ENCODE measurements at places on chromosomes 2 and 18.

GRCh38 chr2:1876352-1876751 is 132.0 kb upstream of the PXDN start:
- DNase-seq = no peak

- peak; percentile 86 for DNase-seq
Measured at GRCh38 chr2:102514061-102514785, 41.2 kb downstream of the SLC9A4 start.

DNA sequence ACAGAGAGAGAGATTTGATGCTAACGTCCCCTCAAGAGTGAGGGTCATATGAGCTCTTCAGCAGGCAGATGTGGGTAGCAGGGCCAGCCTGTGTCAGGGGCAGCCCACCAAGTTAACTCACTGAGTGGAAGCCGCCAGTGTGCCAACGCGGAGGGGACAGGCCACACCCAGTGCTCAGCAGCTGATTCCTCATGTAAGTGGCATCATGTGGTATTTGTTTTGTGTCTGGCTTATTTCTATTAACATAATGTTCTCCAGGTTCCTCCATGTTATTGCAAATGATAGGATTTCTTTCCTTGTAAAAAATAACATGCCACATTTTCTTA is 4.0 kb downstream of the IMP4 start:
- DNase-seq = no peak

DNA sequence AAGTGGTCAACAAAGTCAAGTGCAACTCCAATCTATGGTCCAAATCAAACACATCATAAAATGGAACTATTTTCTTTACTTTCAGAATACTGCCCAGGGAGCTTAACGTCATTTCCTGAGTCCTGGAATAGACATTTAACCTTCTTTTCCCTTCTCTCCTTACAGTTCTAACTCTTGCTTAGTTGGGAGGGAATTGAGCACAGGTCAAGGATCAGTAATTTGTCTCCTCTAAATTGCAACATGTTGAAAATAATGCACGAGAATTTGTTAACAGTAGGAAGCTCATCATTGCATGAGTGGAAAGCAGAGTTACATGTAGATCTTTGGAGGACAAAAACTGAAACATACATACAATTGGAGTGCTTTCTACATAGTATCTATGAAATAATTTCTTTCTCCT is 87.7 kb downstream of the MEP1B start:
- DNase-seq = no peak

DNA sequence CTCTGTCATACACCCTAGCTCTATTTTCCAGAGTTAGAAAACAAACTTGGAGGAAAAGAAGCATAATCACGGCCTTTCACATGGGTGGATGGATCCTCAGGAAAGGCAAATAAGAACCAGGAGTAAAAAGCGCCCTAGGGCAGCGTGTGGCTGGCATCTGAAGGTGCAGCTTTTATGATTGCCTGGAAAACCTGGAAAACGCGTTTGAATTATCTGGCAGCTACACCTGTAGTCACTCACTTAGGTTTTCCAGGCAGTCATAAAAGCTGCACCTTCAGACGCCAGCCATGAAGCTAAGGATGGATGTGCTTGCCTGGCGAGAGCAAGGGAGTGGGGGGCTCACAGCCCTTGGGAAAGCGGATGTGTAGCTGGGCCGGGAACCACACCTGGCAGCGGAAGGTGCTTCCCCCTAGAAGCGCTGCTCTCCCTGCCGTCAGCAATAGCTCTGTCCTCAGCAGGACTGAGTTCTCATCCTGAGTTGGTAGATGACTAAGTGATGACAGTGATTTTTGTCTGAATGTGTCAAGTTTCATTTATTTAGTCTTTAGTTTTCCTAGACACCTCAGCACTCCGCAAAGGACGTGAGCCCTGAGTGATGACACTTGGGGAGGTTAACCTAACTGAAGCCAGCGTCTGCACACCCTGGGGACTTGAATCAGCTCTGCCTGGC is 82.0 kb downstream of the DCDC2C start:
- peak; percentile 75 for DNase-seq

- DNase-seq = no peak
Measured at GRCh38 chr2:98404556-98405250, 40.0 kb upstream of the INPP4A start.

GRCh38 chr2:105809097-105809473 is 64.4 kb downstream of the NCK2 start:
- DNase-seq = no peak

DNA sequence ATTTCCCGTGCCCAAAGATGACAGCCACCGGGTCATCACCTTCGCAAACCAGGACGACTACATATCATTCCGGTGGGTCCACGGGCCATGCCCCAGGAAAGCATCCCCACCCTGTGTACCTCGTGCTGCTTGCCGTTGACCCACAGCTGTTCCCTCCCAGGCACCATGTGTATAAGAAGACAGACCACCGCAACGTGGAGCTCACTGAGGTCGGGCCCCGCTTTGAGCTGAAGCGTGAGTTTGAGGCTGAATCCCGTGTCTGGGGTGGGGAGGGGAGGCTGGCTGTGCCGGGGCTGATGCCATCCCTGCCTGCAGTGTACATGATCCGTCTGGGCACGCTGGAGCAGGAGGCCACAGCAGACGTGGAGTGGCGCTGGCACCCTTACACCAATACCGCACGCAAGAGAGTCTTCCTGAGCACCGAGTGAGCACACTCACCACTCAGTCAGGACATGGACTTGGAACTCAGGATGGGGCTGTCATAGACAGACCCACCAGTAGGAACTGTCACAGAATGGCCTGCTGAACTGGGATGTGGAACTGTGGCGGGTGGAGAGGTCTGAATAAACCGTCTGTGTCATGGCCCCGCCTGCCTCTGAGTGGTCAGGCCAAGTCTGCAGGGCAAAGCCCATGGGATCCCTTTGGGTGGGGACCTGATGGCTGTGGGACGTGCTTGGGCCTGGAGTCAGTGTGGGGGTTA is 3.5 kb downstream of the IMP4 start:
- DNase-seq = no peak

GRCh38 chr2:127659408-127660290 is 13.7 kb downstream of the GPR17 start:
- DNase-seq = no peak

DNA sequence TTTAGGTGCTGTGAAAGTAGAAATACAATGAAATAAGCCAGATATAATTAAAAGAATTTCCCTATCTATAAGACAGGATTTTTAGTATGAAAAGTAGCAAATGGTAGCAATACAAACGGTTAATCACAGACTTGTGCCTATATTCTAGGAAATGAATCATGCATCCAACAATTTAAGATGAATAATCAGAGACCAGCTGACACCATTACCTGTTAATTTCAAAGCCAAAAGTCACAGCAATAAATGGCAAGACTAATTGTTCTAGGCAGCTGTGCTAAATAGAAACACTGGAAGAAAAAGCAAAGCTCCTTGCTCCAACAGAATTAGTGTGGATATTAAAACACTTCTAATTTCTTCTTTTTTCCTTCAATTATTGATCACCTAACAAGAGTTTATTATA is 35.1 kb upstream of the MPP4 start:
- DNase-seq = no peak

GRCh38 chr2:179952658-179953057 is 54.4 kb downstream of the CWC22 start:
- DNase-seq = no peak

- DNase-seq = peak; percentile 59
Measured at GRCh38 chr2:152585830-152586484, 131.3 kb downstream of the PRPF40A start.

- DNase-seq = peak; percentile 46
Measured at GRCh38 chr2:106839849-106840595, 45.9 kb downstream of the ST6GAL2 start.

DNA sequence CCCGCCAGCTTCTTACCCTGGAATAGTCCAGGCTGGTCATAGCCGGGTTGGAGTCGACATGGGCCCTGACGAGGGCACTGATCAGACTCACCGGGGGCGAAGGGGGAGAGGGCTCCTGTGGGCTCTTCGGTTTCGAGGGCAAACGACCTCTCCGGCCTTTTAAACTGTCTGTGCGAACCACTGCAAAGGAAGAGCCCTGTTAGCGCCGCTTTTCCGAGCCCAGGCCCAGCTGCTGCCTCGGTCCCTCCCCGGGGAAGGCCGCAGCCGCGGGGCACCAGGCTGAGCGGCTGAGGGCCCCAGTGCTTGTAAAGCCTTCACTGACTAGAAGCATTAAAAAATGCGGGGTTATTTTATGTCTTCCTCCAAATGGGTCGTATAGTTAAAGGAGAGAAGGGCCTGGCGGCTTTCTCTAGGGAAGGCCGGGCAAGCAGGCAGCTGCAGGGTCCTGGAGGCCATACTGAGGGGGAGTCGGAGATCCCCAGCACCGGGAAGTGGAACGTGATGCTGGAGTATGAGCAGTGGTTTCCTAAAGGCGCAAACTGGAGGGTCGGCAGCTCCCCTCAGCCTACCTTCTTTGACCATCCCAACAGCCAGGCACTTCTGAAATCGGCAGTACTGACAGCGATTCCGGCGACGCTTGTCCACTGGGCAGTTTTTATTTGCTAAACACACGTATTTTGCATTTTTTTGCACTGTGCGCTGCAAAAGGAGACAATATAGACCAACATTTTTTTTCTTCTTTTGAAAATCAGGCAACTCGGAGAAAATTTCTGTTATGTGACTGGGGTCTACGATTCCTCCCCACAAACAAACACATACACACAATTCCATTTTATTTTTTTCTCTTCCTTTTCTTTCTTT is 4.5 kb downstream of the NR4A2 start:
- DNase-seq = no peak

- DNase-seq = peak; percentile 79
Measured at GRCh38 chr18:55509631-55510324, 78.2 kb downstream of the TCF4 start.

GRCh38 chr2:8441986-8442385 is 239.9 kb upstream of the ID2 start:
- no peak for DNase-seq

GRCh38 chr18:9828506-9829396 is 57.0 kb upstream of the TXNDC2 start:
- DNase-seq = no peak

- DNase-seq = no peak
Measured at GRCh38 chr2:46095830-46096229, 201.4 kb upstream of the EPAS1 start.

- no peak for DNase-seq
Measured at GRCh38 chr2:204472375-204472774, 72.9 kb upstream of the PARD3B start.

GRCh38 chr2:31047599-31047998 is 90.6 kb downstream of the GALNT14 start:
- DNase-seq = no peak

DNA sequence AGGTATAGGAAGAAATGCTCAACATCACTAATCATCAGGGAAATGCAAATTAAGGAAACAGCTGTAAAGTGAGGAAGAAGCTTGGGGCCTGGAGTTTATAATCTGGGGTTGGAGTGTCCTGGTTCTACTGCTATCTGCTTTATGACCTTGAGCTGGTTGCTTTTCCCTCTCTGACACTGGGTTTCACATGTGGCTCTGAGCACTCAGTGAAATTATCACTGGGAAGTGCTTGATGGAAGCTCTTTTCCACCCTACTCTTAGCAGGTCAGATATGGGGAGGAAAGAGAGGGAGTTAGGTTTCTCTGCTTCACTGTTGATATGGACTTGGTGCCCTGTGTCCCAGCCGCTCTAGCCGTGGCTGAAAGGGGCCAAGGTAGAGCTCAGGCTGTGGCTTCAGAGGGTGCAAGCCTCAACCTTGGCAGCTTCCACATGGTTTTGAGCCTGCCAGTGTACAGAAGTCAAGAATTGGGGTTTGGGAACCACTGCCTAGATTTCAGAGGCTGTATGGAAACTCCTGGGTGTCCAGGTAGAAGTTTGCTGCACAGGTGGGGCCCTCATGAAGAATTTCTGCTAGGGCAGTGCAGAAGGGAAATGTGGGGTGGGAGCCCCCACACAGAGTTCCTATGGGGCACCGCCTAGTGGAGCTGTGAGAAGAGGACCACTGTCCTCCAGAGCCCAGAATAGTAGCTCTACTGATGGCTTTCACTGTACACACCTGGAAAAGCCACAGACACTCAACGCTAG is 52.3 kb downstream of the INPP4A start:
- DNase-seq = no peak

- DNase-seq = no peak
Measured at GRCh38 chr2:189008555-189009262, 34.5 kb downstream of the COL3A1 start.

DNA sequence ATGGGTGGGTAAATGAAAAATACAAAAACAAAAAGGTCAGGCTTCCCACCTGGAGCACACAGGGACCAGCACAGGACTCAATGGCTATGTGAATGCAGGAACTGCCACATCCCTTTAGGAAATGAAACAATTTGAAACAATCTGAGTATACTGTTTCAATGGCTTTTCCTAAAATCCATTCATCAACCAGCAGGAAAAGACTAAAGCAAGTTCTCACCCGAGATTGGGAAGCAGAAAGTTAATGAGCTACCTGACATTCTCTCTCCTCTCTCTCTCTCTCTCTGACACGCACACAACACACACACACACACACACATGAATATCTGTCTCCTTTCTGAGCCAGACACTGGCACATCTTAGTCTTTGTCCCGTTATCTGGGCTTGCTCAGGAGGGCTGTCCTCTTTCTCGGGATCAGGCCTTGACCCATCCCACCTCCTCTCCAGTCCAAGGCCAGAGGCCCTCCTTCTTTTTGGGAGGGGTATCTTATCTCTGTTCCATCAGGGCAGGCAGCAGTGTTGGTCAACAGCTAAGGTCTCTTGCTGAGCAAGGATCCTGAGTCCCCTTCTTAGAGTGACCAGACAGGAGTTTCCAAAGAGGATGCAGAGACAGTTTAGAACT is 11.6 kb upstream of the LRRFIP1 start:
- DNase-seq = no peak

- DNase-seq = peak; percentile 80
Measured at GRCh38 chr2:231677632-231678104, 30.7 kb upstream of the PTMA start.

DNA sequence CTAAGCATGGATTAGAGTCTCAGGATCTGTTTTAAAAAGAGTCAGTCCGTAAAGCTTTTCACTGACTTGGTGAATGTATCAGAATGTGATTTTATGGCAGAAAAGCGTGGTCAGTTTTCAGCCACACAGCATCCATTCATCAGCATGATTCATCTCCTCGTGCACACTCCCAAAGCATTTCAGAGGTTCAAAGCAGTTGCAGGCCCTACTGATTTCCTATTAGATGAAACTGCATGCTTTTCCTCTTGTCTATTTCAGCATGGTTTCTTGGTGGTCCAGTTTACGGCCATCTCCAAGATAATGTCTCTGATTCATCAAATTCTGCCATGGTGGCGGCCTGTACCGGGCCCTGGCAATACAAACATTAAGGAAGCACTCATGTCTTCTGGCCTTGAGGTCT is 4.8 kb upstream of the PARD6G start:
- DNase-seq = peak; percentile 11

DNA sequence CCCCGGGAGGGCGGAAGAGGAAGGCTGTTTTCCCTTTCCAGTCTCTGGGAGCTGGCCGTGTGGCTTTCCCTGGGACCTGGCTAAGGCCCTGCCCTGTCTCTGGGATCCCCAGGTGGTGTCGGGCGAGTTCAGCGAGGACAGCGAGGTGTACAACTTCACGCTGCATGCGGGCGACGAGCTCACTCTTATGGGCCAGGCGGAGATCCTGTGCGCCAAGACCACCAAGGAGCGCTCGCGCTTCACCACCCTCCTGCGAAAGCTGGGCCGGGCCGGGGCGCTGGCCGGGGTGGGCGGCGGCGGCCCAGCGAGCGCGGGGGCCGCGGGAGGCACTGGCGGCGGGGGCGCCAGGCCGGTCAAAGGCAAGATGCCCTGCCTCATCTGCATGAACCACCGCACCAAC is 11.2 kb downstream of the GAREM2 start:
- DNase-seq = no peak
